ENCODE measurements at places on chromosomes 3 and 15.

- no peak for DNase-seq
Measured at GRCh38 chr3:116741467-116741866, 31.9 kb downstream of the TUSC7 start.

DNA sequence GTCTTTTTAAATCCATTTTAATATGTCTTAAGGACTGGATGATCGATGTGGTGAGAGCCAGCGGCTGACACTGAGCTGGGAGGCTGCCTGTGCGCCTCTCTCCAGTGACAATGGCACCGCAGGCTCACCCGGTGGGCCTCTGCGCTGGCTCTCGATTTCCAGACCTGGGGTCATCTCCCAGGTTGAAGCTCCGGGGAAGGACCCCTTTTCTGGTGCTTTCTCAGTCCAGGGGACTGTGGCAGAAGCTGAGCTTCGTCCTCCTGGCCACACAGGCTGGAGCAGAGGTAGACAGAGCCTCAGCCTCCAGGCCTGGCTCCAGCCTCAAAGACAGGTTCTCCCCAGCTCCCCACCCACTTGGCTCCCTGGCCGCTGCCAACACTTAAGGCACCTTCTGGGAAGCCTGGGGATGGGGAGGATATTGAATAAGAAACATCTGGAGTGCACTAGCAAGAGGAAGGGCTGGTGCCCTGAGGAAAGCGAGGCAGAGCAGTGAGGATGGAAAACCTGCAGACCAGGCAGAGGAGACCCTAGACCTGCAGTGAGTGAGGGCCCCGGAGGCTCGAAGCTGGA is 154.2 kb upstream of the SMAD3 start:
- no peak for DNase-seq

- DNase-seq = no peak
Measured at GRCh38 chr3:125319765-125320164, 55.4 kb downstream of the ZNF148 start.

GRCh38 chr3:8852511-8852910 is 83.1 kb upstream of the OXTR start:
- no peak for DNase-seq

- DNase-seq = no peak
Measured at GRCh38 chr3:114207768-114208167, 28.9 kb upstream of the DRD3 start.

DNA sequence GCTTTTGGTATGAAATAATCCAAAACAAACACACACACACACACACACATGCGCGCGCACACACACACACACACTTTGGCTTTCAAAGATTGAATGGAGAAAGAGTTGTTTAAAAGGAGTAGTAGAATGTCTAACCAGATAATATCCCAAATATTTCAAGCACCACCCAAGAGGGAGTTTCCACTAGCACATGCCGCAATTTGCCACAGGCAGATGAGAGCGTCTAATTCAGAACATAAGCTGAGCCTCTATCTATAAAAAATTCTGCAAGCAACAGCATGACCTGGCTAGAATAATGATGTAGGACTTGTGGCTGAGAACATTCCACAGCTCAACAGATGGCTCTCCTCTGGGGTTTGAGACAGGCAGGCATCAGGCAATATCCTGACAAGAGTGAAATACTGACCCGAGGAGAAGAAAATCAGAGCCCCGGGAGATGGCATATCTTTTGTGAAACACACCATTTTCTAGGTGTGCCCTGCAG is 302.5 kb upstream of the GADL1 start:
- no peak for DNase-seq

DNA sequence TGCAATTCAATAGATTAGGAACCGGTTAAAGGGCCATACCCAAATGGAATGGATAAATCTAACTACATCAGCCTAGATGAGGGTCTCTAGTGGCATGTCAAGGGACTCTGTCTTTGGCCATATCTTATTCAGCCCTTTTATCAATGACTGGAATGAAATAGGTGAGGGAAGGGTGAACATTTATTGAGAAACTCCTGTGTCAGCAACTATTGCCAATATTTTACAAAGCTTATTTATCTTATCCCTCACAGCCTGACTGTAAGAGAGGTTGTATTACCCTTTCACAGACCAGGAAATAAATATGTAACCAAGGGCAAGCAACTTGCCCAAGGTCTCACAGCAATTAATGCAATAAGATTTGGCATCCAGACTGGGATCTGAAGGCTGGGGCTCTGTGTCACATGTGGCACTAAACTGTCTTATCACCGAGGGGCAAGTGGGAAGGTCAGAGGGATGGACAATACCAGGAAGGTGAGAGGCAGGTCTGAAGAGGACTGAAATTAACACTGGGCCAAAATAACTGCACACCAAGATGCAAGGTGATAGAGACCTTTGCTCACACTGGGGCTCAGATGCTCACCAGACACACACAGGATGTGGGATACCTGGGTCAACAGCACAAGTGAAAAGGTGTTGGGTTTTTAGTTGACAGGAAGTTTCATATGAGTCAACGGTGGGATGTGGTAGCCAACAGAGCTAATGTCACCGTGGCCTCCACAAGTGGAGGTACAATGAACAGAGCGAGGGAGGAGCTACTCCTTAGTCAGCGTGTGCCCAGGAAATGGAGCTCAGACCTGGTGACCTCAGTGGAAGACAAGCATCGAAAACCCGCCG is 261.3 kb downstream of the RPLP1 start:
- peak; percentile 66 for DNase-seq

DNA sequence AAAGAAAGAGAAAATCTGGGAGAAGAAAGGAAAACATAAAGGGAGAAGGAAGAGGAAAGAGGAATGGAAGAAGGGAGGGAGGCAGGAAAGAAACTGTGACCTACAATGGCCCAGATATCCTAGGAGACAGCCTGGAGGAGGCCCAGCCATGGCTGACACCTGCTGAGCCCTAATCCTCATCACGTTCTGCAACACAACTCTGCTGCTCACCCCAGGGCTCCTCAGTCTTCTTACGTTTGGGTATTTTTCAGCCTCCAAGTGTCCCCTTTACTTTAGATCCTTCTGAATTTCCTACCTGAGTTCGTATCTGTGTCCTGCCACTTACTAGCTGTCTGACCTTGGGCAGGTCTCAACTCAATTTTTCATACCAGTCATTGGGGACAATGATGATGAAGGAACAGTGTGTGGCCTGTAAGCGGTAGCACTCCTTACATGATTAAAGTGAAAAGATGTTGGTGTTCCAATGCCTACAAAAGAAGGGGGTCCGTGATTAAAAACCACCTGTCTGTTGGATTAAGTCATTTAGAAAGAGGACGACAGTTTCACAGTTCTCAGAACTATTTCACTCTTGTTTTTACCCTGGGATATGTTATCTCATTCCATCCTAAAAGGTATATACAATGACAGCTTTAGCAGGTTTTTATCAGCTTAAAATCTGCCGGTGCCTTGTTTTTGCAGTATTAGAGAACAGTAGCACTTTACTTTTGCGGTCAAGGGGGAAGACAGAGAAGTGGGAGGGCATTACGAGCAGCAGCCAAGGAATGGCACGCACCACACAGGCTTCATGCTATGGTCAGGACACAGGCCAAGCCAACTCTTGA is 47.4 kb downstream of the CCR4 start:
- no peak for DNase-seq

- DNase-seq = no peak
Measured at GRCh38 chr3:169659096-169659819, 4.3 kb downstream of the MECOM start.

DNA sequence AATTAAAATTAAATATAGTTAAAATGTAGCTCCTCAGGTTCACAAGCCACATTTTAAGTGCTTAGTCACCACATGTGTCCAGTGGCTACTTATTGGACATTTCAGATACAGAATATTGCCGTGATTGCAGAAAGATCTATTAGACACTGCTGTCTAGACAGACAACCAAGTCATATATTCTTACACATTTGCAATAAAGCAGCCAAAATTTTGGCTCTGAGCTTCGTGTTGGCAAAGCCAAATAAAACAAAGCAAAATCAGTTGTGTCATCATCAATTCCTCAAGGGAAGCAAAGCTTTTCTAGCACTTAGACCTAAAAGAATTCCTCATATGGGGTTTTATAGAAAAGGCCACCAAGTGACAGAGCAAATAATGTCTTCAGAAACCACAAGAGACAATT is 193.1 kb upstream of the LPP start:
- no peak for DNase-seq

GRCh38 chr15:92906563-92907081 is 6.5 kb downstream of the CHD2 start:
- DNase-seq = peak; percentile 30

DNA sequence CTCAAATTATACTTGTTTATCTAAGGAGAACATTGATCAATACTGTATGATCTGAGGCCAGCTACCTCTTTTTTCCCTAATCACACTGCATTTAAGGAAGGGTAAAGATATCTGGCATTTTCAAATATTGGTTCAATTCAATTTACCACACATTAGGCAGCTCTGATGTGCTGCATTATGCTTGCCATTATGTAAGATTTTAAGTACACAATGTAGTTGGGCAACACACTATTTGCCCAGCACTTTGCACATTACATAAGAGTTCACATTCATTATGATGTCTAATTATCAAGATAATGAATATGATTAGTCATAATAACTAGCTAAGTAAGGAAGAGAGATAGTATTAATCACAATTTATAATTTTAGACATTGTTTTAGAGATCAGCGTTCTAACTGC is 196.3 kb downstream of the BCHE start:
- DNase-seq = no peak

DNA sequence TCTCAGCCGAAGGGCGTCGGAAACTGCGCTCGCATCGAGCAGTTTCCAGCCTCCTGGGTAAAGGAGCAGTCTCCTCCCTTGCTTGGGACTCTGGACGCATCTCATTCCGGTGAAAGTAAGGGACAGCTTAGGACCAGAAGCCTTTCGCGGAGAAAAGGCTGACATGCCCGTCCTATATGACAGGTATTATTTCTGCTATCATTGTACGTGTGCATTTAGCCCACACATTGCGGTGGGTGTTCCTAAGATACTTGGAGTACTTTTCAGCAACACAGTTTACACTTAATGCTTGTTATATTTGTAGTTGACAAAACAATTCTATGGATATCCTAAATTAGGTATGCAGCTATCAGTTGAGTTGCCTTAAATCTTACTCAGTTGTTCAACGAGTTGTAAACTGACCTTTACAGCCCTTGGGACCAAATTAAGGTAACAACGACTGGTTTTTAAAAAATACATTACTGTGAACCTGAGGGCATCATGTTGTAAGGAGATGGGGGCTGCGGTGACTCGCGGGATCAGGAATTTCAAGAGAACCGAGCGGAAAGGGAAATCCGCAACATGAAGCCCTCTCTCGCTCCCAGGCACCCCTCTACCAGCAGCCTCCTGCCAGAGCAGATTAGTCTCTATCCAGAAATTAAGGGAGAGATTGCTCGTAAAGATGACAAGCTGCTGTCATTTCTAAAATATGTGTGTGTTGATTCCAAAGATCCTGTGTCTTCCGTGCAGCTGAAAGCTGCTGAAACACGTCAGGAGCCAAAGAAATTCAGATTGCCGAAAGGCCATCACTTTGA is 632 bp upstream of the COPS2 start:
- no peak for DNase-seq

DNA sequence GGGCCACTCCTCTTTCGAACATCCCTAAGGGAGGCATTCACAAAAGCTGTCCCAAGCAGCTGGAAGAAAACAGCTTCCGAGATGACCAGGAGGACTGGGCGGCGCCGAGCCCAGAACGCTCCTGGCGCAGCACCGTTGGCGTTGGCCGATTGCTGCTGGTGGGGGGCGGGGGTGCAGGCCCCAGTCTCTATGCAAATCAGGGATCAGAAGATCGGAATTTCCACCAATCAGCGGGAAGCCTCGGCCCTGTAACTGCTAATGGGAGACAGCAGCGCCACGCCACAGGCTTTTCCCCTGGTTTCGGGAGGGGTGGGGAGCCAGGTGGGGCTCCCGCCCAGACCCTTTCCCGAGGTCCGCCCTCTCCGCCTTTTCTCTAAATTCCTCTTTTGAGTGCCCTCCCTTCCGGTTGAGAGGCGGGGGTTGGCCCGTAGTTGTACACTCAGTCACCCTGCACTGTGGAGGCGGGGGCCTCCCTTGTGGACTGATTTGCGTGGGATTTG is 27.0 kb downstream of the HMCES start:
- DNase-seq = no peak

- DNase-seq = no peak
Measured at GRCh38 chr3:25784971-25785370, 1.7 kb upstream of the NGLY1 start.

DNA sequence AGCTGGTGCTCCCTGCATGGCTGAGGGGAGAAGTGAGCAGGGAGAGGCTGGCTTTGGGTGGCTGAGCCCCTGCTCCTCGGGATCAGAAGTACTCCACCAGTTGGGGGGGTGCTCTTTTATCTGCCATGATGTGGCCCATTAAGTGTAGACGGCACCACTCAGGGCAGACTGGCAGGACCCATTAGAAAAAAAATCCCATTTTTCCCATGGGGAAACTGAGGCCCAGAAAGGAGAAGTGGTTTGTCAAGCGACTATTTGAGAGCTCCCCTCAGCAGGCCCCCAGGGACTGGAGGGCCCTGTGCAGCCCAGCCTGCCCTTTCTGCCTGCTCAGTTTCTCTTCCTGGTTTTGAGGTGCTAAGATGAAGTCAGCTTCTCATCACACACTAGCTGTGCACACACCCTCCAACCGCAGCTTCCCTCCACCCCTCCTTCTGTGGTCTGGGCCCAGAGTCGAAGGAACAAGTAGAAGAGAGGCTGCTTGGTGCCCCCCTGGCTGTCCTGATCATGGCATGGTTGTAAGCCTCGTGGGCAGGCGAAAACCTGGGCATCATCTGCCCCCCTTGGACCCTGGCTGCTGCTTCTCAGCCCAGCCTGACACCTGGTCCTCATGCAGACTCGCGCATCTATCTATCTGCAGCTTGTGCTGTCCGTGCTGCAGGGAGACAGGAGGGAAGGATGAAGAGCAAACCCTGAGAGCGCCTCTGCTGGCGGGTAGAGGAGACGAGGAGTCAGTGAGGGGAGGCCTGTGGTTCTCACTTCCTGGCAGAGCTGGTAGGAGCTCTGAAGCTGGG is 5.6 kb downstream of the CSK start:
- peak; percentile 88 for DNase-seq

DNA sequence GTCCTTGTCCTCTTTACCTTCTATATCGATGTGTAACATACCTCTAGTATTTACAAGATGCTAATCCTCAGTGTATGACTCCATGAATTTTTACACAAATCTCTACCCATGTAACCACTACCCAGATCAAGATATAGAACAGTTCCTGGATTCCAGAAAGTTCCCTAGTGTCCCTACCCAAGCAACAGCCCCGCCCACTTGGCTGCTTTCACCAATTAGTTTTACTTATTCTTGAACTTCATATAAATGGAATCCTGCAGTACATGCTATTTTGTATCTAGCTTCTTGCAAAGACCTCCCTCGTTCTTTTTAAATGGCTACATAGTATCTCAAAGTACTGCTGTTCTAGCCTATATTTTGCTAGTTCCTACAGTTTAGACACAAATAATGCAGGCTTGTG is 33.0 kb downstream of the CD276 start:
- DNase-seq = no peak

- no peak for DNase-seq
Measured at GRCh38 chr3:27044931-27045481, 324.2 kb downstream of the NEK10 start.

- DNase-seq = no peak
Measured at GRCh38 chr15:90807786-90808086, 60.7 kb upstream of the FURIN start.
